ENCODE measurements at places on chromosomes 12 and 14.

DNA sequence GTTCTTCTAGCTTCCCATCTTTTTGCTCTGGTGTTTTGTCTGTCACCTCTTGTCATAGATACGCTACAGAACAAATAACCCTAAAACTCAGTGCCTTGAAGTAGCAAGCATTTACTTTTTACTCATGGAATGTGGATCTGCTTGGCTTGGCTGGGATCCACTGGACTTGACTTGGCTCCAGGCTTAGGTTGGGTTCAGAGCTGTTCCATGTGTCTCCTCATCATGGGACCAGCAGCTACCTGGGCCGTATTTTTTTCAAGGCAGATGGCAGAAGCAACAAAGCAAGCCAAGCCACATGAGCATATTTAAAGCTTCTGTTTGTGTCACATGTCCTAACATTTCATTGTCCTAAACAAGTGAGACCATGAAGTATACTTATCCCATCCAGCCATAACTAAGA, 48.7 kb upstream of the ATF1 start:
- DNase-seq = no peak

DNA sequence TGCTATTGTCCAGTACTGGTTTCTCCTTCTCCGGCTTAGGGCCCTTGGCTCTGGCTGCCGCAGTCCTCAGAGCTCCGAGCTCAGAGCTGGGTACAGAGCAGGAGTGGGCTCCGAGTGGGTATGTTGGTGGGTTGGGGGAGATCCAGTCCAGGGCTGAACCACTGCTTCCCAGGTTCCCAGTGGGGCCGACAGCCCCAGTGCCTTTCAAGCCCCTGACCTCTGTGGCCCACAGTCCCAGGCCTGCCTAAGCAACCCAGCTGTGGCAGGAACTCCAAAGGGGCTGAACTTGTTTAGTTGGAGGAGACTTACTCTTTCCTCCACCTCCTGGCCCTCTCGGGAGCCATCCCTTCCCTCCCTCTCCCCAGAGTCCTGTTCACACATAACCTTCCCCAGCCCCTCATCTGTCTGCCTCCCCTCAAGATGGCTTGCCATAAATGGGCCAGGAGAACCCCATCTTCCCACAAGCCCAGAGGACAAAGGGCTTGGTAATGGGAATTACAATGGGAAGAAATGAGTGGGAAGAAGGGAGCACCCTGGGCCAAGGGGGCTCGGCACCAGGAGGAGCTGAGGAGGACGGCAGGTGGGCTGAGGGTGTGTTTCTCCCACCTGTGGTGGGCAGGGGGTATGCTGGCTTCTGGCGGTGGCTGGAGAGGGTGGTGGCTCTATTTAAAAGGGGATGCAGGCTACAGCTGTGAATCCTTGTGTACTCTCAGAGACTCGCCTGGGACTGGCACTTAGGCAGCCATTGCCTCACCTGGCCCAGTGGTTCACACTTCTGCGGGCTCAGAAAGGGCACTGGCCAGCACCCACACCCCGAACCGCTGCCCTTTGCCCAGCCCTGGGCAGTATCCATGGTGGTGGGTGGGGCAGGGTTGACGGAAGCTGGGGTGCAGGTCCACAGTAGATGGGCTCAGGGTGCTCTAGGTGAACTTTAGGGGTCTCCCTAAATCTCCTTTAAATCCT, 3.8 kb upstream of the MYH6 start:
- no peak for DNase-seq

GRCh38 chr12:11136075-11136474, 1.6 kb upstream of the TAS2R30 start:
- DNase-seq = no peak

DNA sequence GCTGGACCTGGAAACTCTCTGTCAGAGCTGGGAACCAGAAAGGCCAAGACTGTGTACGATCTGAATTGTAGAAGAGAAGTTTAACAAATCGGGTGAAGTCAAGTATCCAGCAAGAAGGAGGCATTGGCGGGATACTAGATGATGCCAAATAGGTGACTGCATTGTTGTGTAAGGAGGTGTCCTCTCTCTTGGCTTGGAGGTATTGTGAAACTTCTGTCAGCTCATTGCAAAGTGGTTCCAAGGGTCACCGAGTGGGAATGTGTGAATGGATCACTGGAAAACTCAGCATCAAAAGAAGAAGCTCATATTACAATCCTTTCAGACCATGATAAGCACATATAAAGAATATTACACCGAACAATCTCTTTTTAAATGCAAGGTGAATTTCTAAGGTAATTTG, 11.7 kb downstream of the NAV3 start:
- DNase-seq = no peak

Data from T-helper 9 cell (primary cell).